Activated T-helper 1 cell treated with Interleukin-2 at 50 U/mL for 16 hours (primary cell): ENCODE measurements at places on chromosomes 12 and 14.

- no peak for DNase-seq
These were observed 33.7 kb upstream of the IFT81 start for GRCh38 chr12:110090266-110091135.

- no peak for DNase-seq
These were observed 19.3 kb downstream of the BRF1 start for GRCh38 chr14:105281371-105282097.

GRCh38 chr14:104517426-104517825 is 62.1 kb upstream of the C14orf180 start:
- no peak for DNase-seq

DNA sequence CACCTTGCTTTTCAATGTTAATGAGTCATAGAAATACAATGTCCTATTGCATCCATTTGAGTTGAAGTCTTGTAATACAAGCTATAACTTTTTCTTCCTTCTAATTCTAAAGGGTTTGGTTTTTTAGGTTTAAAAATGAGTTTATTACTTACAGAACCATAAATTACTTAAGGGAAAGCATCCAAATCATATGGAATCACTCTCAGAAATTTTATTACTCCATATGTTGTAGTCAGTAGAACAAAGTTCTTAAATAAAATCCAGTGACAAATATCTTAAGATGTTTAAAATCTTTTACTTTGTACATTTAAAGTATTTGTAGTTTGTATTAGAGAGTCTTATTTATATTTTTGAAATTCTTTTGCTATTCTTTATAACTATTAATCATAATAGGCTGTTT is 253.2 kb downstream of the IPO8 start:
- DNase-seq: no peak

DNA sequence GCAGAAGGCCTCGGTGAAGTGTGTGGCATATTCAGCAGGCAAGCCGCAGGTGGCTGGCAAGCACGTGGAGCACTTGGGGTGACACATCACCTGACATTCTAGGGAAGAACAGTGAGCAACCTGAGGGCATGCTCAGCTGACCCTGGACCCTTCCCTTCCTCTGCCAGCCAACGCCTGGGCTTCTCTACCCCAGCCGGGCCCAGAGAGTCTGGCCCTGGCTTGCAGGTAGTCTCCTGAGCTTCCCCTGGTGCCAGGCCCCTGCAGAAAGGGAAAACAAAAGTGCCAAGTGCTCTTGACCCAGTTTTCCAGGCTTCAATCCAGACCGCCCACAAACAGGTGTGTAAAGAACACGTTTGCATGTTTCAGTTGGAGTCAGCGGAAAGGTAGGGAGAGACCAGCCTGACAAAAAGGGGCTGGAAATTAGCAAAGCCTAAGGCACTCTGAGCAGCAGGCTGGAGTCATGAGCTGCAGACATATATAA is 45.7 kb downstream of the PRKAB1 start:
- DNase-seq: no peak

GRCh38 chr14:79706382-79706781 is 504.9 kb downstream of the DIO2 start:
- DNase-seq: no peak

- DNase-seq: no peak
These were observed 5.6 kb upstream of the FAM234B start for GRCh38 chr12:13038491-13039161.

GRCh38 chr14:35034440-35034833 is 11.6 kb upstream of the FAM177A1 start:
- no peak for DNase-seq

DNA sequence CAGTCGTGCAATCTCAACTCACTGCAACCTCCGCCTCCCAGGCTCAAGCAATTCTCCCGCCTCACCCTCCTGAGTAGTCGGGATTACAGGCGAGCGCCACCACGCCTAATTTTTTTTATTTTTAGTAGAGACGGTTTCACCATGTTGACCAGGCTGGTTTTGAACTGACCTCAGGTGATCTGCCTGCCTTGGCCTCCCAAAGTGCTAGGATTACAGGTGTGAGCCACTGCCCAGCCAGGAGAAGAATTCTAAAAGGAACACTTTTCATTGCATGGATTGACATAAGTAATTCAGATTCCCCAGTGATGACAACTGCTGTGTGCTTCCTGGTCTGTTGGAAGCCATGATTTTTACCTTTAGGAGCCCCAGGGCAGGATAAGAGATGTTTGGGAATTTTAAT is 22.1 kb downstream of the DMAC2L start:
- no peak for DNase-seq

DNA sequence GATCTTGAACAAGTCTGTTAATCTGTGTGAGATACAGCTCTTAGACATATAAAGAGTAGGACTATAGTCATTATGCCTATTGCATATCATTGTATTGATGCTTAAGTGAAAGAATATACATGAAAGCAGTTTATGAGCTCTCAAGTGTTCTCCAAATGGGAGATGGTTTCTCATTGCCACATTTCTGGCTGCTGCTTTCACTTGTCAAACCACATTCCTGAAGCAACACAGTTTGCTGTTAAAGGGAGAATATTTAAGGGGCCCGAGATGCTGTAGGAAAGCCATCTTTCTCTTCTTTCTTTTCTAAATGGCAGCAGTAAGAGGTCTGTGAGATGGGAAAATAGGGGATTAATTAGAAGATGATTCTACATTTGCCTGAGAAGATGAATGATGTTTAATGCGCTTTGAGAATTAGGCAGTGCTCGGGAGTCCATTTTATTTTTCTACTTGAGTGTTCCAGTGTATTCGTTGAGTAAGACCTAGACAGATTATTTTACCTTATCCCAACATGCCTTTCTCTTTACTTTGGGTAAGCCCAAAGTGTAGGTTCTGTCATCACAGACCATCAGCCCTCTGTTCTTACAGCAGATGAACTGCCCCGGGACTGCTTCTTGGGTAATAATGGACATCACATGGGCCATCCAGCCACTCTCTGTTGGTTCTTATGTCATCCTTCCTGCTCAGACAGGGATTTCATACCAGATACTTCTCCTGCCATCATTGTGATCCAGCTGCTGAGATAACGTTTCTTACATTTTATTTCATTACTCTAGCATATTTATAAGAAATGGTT is 35.6 kb downstream of the ANO4 start:
- no peak for DNase-seq

GRCh38 chr12:59357811-59358210 is 238.0 kb upstream of the SLC16A7 start:
- DNase-seq: no peak

DNA sequence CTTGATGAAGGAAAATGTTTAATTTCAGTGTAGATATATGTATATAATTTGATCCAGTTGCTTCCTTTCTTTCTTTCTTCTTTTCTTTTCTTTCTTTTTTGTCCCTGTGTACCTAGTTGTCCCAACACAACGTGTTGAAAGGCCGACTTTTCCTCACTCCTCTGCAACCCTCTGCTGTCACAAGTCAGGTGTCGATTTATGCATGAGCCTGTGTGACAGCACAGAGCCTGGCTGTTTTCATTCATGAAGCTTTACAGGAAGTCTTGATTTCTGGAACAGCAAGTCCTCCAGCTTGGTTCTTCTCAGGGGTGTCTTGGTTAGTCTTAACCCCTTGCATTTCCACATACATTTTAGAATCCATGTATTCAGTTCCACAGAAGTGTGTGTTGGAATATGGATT is 88.1 kb downstream of the PPP2R5C start:
- DNase-seq: no peak

DNA sequence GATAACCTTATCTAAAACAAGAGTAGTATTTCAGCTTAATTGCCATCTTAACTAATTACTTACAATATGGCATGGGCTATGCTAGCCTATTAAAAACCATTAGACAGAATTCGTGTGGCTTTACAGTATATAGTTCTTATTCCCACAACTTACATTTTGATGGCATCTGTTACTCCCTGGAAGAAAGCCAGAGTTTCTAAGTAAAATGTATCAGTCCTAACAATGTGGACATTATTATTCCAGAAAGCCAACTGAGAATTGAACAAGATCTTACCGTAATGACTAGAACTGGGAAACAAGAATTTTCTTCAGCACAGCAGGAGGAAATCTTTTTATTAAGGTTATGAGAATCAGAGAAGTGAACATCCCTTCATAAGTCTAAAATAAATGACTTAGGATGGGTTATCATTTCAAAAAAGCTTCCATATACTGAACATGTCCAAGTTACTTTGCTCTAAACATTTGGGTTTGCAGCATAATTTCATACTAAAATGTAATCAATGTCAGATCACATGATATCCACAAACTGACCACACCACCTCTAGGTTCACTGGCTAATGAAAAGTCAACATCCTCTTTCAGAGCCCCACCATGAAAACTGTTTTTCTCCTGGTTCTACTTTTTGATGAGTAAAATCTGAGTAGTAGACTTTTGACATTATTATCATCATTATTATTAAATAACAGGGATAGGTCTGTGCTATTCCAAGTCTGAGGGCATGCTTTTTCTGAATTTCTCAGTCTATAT is 179.7 kb downstream of the SSPN start:
- DNase-seq: no peak

GRCh38 chr12:47650469-47650868 is 55.4 kb downstream of the RPAP3 start:
- no peak for DNase-seq

DNA sequence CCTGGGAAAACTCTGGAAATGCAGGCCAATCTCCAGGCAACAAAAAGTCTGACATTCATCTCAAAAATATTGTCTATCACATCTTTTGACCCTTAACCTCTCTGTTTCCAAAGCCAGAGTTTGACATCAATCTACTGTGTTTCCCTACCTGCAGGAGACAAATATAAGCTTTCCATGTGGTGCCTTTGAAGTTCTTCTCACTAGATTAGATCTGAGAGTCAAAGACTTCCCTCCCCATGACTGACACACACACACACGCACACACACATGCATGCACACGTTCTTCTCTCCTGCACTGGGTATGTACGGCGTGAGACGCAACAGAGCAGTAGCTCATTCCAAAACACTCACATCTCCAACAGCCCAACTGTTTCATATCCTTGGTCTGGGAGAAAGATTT is 8.1 kb upstream of the ITPR2 start:
- no peak for DNase-seq

DNA sequence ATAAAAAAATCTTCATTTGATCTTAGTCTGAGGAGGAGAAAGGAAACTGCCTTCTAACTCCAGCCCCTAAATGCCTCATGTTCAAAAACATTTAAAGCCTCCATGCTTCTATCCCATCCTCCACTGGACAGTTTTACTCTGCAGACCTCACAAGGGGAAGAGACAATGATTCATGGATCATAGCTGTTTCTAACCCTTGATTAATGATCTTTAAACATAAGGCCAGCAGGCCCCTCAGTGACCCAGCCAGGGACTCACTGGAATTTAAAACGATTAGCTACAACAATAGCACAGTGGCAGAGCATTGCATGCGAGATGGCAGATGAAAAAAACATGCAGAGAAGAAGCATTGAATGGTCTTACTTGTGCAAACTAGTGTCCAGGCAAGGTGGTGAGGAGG is 6.0 kb downstream of the DCTN2 start:
- no peak for DNase-seq

DNA sequence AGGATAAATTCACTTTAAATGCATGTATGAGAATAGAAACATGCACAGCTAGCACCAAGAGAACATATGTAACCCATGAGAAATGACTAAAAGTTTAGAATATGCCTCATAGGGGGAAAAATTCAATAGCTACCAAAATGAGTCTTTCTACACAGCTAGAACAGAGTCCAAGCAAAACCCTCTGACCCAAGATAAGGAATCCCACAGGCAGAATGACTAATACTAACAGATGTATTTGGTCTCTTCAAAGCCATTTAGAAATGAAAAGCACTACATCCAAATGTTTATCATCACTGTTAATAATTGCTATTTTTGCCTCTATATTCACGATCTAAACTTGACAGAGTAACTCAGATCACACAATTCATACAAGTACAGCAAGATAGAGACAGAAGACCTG is 44.0 kb downstream of the KICS2 start:
- DNase-seq: no peak

DNA sequence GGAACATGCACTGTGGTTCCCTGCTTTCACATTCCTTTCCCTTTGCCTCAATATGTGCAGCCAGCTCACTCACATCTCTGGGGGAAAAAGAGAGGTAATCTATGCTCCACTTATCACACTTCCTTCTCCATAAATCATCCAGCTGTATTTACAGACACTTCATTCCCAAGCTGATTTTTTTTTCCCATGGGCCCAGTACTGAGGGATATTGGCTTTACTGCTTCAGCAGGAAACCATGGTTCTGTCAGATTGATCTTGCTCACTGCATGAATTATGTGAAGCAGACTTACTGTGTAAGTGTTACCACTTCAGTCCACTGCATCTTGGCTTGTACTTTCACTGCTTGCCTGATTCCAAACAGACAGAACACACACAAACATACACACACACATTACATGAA is 555.6 kb downstream of the CCER1 start:
- DNase-seq: no peak

GRCh38 chr12:92827836-92828431 is 101.2 kb downstream of the EEA1 start:
- DNase-seq: no peak

GRCh38 chr12:47328831-47329545 is 249.2 kb upstream of the AMIGO2 start:
- no peak for DNase-seq
